ENCODE measurements at places on chromosomes 1 and 21.

GRCh38 chr1:246564839-246565750 is 966 bp downstream of the TFB2M start:
- no peak for DNase-seq

GRCh38 chr1:110309139-110309538 is 30.0 kb upstream of the RBM15 start:
- no peak for DNase-seq

- no peak for DNase-seq
Observed at GRCh38 chr1:228798035-228798434, 62.8 kb downstream of the RHOU start.

GRCh38 chr1:173405834-173406233 is 71.3 kb upstream of the PRDX6 start:
- DNase-seq: no peak

- DNase-seq: no peak
Observed at GRCh38 chr1:116739371-116740012, 14.7 kb upstream of the CD2 start.

- no peak for DNase-seq
Observed at GRCh38 chr1:218658899-218659298, 313.8 kb downstream of the TGFB2 start.

DNA sequence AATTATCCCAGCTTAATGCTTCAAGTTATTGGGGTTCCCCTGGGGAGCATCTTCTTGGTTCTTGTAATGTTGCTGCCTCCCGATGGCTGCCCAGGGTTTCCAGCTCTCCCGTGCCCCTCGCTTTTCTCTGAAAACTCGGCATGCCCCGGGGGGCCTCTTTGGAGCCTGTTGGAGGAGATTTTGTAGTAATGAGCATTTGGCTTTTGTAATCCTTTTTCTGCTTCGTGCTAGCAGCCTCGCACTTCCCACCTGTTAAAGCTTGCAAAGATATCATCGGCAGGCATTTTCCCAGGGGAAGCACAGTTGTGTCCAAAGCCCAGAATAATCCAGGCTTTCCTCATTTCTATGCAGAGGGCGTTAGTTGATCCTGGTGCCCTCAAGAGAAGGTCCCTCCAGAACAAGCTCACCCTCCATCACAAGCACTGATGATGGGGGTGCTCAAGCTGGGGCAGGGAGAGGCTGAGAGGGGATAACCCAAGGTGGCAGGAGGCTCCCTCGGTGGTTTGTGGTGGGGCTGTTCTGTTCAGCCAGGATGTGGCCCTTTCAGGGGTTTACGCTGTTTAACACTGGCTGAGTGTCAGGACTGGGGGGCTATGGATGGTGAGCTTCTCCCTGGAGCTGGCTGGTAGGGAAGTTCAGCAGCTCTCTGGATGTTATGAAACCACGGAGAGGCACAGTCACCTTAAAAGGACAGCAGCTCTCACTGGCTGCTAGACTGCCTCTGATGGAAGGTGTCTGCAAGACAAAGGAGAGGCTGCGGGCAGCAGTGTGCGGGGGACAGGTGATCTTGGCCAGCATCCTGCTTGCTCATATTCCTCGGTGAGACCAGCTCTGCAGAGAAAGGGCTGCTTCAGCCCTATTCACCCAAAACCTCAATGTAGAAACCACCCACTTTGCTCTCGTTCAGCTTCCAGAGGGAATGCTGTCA is 477.1 kb upstream of the VAMP3 start:
- no peak for DNase-seq

DNA sequence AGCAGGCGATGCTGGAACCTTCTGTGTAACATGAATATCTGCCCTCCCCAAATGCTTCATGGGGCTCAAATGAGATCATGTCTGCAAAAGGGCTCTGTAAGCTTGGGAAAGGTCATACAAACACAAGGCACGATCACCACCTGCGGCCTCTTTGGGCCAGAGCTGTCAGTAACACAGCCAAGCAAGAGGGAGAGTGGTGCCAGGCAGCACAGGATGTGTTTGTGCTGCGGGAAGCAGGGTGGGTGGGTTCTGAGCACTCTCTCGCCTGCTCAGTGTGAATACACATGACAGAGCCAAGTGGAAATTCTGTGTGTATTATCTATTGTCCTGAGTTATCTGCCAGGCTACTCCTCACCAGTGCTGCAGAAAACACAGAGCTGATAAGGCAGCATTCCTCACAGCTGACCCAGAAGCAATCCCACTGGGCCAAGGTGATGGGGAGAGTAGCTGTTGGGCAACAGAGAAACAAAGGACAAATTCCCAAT is 101.2 kb downstream of the LAMC2 start:
- no peak for DNase-seq

- no peak for DNase-seq
Observed at GRCh38 chr1:93773049-93773838, 91.6 kb upstream of the BCAR3 start.

- no peak for DNase-seq
Observed at GRCh38 chr1:86201311-86201710, 44.7 kb upstream of the COL24A1 start.

DNA sequence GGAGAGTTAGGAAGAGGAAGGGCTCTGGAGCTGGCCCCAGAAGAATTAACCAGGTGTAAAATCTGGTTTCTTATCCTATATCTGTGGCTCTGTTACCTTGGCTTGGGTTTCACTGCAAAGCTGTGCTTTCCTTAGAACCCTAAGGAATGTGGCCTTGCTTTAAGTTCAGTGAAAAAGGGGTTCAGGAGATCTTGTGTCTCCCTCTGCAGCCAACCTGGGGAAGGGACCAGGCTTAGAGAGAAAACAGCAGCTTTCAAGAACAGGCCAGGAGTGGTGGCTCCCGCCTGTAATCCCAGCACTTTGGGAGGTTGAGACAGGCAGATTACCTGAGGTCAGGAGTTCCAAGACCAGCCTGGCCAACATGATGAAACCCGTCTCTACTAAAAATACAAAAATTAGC is 16.1 kb upstream of the MYCL start:
- DNase-seq: no peak

DNA sequence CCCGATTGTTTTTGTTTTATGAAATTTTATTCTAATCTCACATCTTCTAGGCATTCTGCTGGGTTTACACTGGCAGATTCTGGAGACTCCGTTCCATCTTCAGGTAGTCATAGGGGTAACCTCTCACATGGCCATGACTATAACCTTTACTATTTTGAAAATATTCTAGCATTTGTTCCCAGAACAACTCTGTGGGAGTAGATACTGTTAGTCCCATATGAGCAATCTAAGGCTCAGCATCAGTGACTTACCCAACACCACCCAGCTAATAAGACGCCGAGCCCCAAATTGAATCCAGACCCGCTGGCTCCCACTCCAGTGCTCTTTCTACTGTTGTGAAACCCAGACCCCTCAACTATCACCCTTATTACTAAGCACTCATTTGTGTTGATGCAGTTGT is 9.8 kb downstream of the ADAMTS4 start:
- no peak for DNase-seq

DNA sequence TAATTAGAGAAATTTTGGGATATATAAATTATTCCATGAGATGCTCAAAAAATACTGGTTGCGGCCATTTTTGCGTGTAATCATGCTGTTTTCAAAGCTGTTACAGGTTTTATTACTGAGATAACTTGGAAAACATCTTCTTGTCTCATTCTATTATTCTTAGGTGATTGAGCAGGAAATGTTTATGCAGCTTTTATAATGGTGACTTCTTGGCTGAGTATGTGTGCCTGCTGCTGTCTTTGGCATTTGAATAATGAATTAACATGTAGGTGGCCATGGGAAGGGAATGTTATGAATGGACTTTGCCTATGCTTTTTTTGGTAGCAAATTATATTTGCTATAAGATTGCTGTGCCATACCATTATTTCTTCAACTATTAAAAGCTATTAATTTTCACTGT is 52.5 kb downstream of the RASAL2 start:
- DNase-seq: no peak

GRCh38 chr1:156106624-156107488 is 7.7 kb upstream of the LMNA start:
- no peak for DNase-seq

- no peak for DNase-seq
Observed at GRCh38 chr21:35840197-35840799, 220.0 kb downstream of the SETD4 start.

DNA sequence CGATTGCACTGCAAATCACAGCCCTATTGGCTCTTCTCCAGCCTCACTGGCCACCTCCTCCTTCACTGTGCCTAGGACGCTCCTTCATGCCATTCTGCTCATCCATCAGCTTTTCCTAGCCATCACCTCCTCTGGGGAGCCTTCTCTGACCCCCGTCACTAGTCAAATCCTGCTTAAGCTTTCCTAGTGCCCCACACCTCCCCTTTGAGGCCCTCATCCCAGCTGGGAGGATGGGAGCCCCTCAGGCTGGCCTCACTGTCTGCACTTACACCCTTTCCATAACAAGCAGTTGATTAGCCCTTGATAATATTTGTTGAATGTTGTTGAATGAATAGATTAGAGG is 50.7 kb downstream of the KLHDC7A start:
- no peak for DNase-seq

DNA sequence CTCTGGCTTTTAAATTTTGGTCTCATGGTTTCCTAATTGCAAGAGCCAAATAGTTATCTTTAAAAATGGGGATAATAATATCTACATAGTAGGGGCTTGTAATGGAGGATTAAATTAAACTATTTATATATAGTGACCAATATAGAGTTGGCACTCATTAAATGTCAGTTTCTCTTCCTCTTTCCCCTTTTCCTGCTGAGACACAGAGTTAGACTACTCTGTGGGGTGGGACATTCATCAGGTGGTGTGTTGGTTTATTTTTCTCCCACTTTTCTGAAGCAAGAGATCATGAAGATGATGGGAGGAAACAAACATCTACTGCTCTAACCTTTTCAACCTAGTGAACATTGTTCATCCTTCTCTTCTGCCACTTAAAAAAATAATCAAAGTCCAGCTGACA is 17.3 kb upstream of the RAP1A start:
- no peak for DNase-seq

DNA sequence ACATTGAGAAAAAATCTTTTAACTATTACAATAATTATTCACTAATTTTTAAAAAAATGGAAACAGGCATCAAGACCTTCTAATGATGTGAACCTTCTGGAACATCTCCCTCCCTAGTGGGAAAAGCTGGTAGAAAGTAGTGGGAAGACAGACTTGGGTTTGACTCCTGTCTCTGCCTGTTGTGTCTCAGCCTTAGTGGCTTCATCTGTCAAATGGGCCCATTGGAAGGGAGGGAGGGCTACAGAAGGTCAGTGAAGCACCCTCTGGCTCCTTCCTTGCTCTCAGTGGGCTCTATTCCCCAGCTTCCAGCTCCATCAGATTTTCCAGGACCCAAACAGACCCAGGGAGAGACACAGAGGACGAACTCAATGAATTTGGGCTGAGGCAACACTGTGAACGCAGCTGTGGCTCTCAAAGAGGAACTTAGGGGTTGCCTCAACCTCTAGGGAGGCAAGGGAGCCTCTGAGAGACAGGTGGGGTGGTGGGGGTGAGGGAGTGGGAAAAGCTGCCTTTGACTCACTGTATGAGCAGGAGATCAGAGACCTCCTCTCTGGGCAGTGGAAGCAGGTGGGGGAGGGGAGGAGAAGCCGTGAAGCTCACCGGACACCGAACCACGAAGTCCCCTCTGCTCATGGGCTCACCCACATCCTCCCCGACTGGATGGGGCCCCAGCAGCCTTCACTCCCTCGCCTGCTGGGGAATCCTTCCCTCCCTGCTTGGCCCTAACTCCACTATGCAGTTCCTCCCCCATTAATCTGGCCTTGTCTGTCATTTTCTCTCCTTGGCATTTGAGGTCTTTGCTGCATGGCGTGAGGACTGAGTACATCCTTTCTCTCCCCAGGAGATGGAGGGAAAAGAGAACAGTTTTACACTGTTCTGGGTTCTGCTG is 4.5 kb downstream of the CNR2 start:
- DNase-seq: no peak

- no peak for DNase-seq
Observed at GRCh38 chr1:192453360-192453992, 122.1 kb upstream of the RGS1 start.

- no peak for DNase-seq
Observed at GRCh38 chr1:25954282-25954938, 43.5 kb downstream of the PAFAH2 start.

- DNase-seq: no peak
Observed at GRCh38 chr1:101165954-101166353, 70.9 kb upstream of the S1PR1 start.

DNA sequence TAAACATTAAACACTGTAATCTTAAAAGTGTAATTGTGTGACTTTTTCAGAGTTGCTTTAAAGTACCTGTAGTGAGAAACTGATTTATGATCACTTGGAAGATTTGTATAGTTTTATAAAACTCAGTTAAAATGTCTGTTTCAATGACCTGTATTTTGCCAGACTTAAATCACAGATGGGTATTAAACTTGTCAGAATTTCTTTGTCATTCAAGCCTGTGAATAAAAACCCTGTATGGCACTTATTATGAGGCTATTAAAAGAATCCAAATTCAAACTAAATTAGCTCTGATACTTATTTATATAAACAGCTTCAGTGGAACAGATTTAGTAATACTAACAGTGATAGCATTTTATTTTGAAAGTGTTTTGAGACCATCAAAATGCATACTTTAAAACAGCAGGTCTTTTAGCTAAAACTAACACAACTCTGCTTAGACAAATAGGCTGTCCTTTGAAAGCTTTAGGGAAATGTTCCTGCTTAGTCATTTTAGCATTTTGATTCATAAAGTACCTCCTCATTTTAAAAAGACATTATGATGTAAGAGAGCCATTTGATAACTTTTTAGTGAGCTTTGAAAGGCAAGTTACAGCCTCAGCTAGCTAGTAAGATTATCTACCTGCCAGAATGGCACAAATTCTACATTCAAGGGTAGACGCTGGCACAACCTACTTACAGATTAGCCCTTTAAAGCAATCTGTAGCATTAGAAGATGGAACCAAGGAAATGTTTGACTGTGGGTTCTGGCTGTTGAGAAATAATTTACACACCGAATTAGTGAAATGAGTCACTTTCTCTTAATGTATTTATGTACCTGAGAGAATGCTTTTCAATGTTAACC is 9.4 kb downstream of the SOD1 start:
- no peak for DNase-seq

DNA sequence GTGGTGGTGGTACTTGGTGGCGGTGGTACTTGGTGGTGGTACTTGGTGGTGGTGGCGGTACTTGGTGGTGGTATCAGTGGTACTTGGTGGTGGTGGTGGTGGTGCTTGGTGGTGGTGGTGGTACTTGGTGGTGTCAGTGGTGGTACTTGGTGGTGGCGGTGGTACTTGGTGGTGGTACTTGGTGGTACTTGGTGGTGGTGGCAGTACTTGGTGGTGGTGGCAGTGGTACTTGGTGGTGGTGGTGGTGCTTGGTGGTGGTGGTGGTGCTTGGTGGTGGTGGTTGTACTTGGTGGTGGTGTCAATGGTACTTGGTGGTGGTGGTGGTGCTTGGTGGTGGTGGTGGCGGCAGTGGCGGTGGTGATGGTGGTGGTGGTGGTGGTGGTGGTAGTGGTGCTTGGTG is 20.2 kb downstream of the COQ8A start:
- DNase-seq: no peak

GRCh38 chr21:36636016-36636415 is 62.9 kb upstream of the SIM2 start:
- no peak for DNase-seq

- no peak for DNase-seq
Observed at GRCh38 chr1:197466813-197467212, 198.8 kb downstream of the CRB1 start.

GRCh38 chr1:100433563-100433962 is 81.3 kb downstream of the CDC14A start:
- DNase-seq: no peak

GRCh38 chr1:17545356-17545755 is 5.9 kb downstream of the ARHGEF10L start:
- no peak for DNase-seq

All from effector memory CD4-positive, alpha-beta T cell (primary cell).